ENCODE measurements at places on chromosomes 2 and 18.

- no peak for DNase-seq
Observed at GRCh38 chr2:216404010-216404618, 8.2 kb upstream of the SMARCAL1 start.

DNA sequence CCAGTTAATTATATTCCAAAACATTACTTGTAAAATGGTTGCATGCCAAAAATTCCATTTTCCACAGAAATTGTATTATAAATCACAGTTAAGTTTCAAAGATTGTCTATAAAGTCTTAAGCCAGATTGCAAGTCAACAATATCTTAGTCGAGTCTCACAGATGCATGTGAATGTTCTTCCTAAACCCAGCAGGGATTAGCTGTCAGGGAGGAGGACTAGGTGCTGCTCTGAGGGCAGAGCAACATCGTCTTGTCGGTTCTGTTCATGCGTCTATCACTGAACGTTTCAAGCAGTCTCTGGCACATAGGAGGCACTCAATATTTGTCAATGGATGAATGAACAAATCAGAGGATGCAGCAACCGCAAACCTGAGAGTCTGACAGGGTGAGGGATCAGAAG lies 27.0 kb downstream of the EPB41L3 start:
- no peak for DNase-seq

- DNase-seq: no peak
Observed at GRCh38 chr2:196166876-196167275, 4.5 kb downstream of the STK17B start.

GRCh38 chr2:28232295-28232694 lies 160.4 kb upstream of the FOSL2 start:
- no peak for DNase-seq

Measured in SHP77 (cell line).